Activated T-helper 9 cell treated with anti-CD3 and anti-CD28 coated beads, Interleukin-2, amount 50 U/mL, for 16 hours (primary cell): ENCODE measurements at places on chromosomes 5 and 9.

DNA sequence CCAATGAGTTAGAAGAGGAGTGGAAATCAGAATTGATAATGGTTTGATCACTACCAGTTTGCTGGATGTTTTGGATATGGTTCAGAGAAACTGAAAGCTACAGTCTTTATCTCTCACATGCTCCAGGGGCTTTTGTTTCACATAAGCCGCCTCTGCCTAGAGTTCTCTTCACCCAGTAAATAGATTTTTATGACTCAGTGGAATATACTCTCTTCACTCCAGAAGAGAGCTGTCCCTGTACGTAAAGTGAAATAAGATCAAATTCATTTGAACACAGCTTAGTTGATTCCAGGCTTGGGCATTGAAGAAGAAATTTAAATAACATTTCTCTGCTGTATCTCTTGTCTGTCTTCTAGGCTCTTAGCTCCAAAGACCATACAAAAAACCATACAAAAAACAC is 184.9 kb downstream of the TRPM3 start:
- no peak for DNase-seq

DNA sequence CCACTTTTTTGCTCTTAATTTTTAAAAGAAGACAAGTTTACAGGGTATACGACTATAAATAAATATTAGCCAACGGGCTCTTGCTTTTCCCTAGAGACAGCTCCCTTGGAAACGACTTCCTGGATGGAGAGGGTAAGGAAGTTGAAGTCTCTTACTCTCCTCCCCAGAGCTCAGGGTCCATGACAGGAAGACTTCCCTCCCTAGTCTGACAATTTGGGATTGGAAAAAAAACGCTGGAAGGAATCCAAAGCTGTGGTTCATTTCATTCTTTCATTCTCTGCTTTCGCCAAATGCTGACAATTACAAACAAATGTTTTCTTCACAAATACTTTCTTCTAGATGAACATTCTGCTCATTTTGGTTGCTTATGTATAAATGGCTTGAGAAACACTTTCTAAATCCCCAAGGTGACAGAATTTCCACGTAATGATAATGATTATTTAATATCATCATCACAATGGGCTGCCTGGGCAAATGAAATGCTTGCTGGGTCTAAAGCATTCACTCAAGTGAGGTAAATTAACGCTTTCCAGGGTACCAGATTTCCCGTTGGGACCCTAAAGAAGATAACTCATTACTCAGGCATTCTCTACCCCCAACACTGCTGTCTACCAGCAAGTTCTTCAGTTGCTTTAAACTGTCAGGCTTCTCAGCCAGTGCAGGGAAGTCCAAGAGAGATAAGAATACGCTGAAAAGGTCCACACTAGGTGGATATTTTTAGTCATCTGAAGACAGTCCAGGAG is 139.8 kb upstream of the SLC30A5 start:
- no peak for DNase-seq

DNA sequence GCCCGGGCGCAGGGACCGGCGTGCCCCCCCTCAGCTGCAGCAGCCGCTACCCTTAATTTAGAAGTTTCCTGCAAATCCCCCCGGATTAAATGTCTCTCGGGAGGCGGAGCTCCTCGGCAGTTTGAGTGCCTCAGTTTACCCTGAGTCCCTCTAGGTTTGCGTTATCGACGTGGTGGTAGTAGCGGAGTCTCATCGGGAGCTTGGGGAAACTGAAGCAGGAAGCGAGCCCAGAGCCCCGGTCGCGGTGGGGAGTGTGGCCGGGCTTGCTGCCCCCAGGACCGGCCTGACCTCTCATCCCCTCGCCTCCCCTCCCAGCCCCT is 529 bp upstream of the TPM2 start:
- DNase-seq, result no peak

DNA sequence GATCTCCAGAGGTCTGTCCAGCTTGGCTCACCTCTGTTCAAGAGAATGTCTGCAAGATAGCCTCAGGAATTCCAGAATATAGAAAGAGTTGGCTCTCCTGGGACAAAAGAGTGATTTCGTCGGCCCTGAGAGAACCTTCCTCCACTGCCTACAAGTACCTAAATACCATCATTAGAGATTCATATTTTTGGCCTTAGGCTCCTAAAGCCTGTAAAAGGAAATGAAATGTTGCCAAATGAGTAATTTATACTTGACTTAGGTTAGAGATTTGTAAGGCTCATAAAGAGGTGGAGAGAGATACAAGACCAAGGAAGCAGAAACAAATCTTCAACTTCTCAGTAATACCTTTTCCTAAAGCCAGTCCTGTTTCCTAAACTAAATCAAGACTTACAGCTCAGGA is 146.2 kb downstream of the CCDC192 start:
- no peak for DNase-seq

DNA sequence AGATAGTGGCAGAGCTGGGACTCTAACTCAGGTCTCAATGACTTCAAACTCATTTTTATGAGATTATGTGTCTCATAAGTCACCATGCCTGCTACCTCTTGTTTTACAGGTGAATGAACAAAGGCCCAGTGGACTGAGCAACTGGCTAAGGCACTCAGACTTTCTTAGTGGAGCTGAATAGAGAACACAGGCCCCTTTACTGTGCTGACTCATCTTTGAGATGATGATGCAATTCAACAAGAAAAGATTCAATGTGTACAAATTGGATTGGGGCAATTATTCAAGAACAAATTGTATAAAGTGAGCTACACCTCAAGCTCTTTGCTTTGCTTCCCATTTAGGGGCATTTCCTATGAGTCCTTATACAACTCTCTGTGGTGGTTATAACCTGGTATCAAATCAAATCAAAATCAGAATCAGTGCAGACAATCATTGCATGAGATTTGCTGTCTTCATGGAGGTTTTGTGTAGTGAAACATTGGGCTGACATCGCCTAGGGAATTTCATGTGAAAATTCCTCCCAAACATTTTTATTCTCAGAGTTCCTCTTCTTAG is 84.3 kb upstream of the PPP2R2B start:
- DNase-seq, result no peak

GRCh38 chr5:133730346-133730745 is 118.0 kb upstream of the FSTL4 start:
- no peak for DNase-seq
